ENCODE measurements at places on chromosomes 12 and 14.

GRCh38 chr14:23237772-23238594 is at the start of gene RNF212B:
RNF212B (plus strand) TSS chr14:23237936; CDS start chr14:23240346, 2,410 bp downstream.
- peak; percentile 85 for DNase-seq

- no peak for DNase-seq
These were observed 950.1 kb downstream of the VRK1 start for GRCh38 chr14:97747316-97747715.

GRCh38 chr14:48665077-48665784 is 920.9 kb downstream of the RPS29 start:
- no peak for DNase-seq

- DNase-seq: no peak
These were observed 65.3 kb upstream of the TMEM233 start for GRCh38 chr12:119528241-119528640.

GRCh38 chr12:130440411-130441080 is 102.9 kb downstream of the PIWIL1 start:
- no peak for DNase-seq

- no peak for DNase-seq
These were observed 193.3 kb downstream of the ANO4 start for GRCh38 chr12:100987552-100988521.

DNA sequence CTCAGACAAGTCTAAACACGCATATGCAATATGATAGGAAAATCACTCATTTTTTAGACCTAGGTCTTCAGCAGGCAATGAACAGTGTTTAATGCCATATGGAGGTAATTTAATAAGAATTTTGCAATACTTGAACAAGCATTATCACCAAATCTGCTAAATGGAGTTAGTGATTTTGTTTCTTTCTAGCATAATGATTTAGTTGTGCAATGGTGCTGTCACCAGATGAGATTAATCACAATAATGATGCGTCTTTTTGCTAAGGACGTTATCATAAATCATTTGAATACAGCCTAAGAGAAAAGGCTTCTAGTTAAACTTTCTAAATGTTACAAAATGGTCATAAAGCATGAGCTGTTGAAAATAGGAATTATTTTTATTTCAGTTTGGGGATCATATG is 170.0 kb upstream of the SLC16A7 start:
- no peak for DNase-seq

DNA sequence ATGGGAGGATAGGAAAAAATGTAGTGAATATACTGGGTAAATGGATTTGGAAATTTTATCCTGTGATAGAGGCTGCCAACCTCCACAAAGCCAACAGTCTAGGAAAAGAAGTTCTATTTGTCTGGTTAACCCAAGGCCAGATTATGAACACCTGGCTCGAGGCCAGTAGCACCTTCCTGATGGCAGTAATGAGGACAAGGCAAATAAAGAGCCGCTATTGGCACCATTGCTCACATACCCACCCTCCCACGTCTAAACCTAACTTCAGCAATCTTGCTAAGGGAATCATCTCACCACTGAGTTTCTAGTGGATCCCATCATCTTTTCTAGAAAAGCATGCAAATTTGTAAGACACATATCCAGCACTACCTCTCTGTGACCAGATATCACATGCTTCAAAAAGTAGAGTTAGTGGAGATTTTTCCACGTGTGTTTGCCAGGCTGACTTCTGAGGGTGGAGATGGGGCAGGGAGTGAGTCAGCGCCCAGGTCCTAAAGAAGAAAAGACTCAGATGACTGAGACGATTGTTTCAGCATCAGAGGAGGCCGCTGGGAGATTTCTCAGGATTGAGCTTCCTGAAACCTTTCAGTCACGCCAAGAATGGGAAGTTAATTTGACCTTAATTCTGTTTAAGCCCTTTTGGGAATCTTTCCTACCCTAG is 362.9 kb downstream of the EMP1 start:
- no peak for DNase-seq

GRCh38 chr12:32446316-32447119 is 47.2 kb downstream of the FGD4 start:
- DNase-seq: no peak

DNA sequence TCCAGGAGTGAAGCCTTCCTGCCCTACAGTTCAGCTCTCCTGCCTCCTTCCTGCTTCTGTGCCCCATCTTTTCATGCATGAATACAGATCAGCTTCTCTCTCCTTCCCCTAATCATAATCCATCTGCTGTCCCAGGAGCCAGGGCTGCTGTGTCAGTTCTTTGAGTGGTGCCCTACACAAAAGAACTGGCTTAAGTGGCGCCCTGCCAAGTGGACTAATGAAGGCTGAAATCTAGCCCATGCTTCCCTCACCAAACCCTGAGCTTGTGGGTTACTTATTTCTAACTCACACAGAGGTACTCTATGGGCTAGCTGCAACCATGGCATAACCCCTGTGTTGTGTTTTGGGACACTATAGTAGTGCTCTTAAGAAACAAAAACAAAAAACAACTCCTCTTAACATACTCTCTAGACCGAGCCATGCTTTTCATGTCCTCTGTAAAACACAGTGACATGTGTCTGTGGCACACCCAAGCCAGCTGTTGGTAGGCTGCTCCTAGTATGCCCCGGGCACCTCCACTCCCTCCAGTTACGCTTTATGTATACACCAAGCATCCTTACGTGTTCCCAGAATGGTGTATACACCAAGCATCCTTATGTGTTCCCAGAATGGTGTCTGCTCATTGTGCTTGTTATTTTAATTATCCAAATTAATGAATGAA is 19.3 kb upstream of the ETV6 start:
- no peak for DNase-seq

DNA sequence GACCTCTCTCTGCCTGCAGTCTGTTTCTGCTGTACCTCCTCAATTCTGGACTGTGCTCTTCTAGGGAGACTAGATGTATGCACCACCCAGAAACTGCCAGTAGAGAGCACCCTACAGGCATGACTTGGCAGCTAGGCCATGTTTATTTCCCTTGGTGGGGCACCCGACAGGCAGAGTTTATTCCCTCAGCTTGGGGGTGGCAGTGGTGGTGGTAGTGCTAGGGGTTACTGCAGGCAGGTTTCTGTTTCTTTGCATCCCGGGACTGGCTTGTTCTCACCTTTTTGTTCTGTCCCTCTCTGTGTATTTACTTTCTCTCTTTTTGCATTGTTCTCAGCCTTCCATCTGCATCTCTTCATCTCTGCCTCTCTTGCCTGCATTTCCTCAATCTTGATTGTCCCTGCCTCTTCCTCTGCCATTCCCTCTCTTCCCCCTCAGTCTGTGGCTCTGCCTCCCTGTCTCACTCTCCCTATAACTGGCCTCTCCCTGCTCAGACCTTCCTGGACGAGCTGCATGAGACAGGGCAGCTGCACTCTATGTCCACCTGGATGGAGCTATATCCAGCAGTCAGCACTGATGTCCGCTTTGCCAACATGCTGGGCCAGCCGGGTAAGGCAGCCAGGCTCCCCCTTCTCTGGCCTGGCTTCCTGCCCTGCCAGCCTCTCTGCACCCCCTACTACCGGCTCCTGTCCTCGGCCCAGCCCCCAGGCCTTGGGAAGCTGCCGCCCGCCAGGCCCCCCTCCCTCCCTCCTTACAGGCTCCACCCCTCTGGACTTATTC is 13.8 kb downstream of the PRPF40B start:
- no peak for DNase-seq

DNA sequence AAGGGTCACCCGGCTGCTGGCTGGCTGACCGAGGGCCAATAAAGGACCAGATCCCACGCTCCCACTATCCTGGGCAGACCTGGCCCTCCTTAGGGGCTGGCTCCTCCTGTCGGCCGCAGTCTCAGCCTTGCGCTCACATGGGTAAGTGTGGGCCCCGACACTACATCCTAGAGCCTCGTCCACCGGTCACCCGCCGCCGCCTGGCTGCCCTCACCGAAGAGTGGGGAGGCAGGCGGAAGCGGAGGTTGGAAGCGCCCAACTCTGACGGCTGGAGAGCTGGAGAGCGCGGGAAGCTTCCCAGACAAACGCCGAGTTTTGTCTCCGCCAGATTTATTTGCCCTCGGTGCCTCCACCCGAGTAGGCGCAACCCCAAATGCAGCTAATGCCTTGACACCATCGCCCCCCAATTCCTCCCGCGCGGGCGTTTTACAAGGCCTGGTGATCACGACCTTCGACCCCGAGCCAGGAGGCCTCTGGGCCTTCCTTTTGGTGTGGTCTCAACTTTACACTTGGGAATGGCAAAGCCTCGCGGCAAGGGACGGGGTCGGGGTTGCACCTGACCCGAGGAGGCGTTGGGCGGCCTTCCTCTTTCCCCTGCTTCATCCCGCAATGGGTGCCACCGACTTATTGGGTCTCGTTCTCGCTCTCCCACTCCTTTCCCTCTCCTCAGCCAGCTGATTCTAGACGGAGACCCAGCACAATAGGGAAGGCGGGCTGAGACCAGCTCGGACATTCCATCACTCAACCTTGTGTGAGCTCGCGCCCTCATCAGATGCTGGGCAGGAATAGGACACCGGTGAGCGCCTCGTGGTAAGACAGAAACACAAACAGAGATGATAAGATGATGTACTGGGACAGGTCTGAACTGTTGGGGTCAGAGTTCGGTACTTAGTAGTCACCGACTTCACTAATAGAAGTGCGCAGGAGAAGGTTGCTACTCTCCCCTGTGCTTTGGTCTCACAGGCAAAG is 78.3 kb upstream of the ANO4 start:
- DNase-seq: no peak

Data from right atrium auricular region (tissue), 2 donors.